LoVo (cell line): ENCODE measurements at places on chromosomes 7 and 10.

- no peak for DNase-seq
These were observed 126.3 kb upstream of the NANOS1 start for GRCh38 chr10:118903251-118903650.

DNA sequence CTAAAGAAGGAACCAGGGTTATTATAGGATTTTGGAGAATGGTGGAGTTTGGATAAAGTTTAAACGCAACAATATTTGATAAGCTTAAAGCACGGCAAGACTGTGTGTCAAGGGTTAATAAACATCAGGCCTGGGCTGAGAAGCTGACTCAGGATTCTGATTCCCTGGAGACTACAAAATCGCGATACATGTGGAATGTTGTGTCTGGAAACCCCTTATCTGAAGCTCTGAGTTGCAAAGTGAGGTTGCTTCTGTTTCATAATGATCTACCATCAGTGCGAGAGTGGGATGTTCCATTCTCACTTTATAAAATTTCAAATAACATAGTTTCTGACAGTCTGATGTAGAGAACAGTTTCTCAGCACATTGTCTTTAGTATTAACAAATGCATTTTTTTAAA, 7.8 kb downstream of the C1GALT1 start:
- no peak for DNase-seq

DNA sequence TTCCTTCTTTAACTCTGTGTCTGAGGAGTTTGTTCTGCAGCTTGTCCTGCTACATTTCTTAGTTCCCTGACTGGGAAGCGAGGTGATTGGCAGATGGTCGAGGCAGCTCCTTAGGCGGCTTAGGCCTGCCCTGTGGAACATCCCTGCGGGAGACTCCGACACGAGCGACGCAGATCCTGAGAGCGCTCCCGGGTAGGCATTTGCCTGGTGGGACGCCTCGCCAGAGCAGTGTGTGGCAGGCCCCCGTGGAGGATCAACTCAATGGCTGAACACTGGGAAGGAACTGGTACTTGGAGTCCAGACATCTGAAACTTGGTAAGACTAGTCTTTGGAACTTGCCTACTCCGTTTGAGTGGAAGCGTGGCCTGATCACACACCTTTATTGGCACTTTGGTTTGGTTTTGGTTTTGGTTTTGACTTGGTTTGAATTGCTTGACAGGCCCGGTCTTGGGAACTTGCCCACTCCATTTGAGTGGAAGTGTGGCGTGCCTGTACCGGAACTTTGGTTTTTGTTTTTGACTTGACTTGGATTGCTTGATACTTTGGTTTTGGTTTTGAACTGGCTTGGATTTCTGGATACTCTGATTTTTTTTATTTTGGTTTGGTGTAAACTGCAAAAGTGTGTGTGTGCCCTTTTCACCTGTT, 42.6 kb downstream of the MAP3K8 start:
- DNase-seq, result no peak

- peak; percentile 18 for DNase-seq
These were observed 9.9 kb upstream of the ZNF212 start for GRCh38 chr7:149229526-149229925.

DNA sequence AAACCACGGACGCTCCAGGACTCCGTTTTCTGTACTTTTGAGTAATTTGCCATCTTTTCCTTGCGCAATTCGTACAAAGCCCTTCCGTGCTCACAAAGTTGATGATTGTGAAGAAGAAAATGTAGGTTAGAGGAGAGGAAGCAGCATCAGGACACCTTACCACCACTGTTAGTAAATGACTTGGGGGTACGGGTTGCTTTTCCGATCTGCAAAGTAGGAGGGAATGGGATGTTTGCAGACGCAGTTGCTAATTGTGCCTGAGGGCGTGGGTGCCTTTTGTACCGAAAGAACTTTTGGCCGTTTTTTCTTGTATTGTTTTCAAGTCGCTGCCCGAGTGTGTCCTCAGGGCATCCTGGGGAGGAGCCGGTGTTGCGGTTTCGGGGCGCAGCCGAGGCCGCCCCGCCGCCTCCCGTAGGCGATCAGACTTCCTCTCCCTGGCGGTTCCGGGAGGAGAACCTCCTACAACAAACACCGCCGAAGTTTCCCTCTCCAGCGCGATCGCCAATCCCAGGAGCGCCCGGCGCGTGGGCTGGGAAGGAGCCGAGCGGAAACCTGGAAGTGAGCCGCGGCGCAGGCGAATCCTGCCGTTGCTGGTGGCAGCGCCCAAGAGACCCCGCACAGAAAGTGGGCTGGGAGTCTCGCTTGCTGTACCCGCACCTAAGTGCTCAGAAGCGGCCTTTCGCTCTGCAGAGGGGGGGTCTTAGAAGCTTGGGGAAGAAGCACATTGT, 1.0 kb downstream of the PRR15 start:
- peak; percentile 85 for DNase-seq

GRCh38 chr10:123522702-123523312, 143.3 kb upstream of the GPR26 start:
- no peak for DNase-seq

DNA sequence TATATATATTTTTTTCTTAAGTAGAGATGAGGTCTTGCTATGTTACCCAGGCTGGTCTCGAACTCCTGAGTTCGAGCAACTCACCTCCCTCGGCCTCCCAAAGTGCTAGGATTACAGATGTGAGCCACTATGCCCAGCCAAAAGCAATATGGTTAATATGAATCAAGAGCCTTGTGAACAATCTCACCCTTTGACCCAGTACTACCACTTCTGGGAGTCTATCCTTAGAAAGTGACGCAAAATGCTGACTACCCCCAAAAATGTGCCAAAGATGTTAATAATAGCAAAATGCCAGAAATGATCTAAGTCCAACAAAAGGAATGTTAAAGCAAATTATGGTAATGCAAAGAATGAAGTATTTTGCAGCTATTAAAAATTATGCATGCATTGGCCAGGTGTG, 44.3 kb downstream of the HOXA1 start:
- no peak for DNase-seq

GRCh38 chr7:110131344-110131743, 959.6 kb upstream of the LRRN3 start:
- DNase-seq, result no peak

DNA sequence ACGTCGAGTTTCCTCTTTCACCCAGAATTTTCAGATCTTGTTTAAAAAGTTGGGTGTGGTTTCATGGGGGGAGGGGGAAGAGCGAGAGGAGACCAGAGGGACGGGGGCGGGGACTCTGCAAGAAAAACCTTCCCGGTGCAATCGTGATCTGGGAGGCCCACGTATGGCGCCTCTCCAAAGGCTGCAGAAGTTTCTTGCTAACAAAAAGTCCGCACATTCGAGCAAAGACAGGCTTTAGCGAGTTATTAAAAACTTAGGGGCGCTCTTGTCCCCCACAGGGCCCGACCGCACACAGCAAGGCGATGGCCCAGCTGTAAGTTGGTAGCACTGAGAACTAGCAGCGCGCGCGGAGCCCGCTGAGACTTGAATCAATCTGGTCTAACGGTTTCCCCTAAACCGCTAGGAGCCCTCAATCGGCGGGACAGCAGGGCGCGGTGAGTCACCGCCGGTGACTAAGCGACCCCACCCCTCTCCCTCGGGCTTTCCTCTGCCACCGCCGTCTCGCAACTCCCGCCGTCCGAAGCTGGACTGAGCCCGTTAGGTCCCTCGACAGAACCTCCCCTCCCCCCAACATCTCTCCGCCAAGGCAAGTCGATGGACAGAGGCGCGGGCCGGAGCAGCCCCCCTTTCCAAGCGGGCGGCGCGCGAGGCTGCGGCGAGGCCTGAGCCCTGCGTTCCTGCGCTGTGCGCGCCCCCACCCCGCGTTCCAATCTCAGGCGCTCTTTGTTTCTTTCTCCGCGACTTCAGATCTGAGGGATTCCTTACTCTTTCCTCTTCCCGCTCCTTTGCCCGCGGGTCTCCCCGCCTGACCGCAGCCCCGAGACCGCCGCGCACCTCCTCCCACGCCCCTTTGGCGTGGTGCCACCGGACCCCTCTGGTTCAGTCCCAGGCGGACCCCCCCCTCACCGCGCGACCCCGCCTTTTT, at the start of gene VIM:
Gene VIM (plus strand): TSS at position 151 of the 925 bp plus-strand sequence. CDS start 1,182 bp downstream, outside the sequence.
- peak; percentile 86 for DNase-seq

DNA sequence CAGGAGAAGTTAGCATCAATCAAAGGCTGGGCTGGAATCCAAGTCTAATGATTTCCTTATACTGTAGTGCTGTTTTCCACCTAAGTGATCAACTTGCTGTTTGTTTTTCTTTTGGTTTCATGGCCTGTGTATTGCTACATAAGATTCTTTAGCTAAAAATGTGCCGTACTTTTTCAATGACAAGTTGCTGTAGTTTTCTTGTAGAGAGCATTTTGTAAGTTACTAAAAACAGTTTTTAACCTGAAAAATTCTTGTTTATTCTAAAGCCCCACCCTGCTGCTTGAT, 1.3 kb downstream of the HELLS start:
- DNase-seq, result no peak

GRCh38 chr10:102996876-102997275, 78.8 kb downstream of the CNNM2 start:
- DNase-seq, result no peak

GRCh38 chr10:8056378-8056777, 1.9 kb downstream of the GATA3 start:
- no peak for DNase-seq

DNA sequence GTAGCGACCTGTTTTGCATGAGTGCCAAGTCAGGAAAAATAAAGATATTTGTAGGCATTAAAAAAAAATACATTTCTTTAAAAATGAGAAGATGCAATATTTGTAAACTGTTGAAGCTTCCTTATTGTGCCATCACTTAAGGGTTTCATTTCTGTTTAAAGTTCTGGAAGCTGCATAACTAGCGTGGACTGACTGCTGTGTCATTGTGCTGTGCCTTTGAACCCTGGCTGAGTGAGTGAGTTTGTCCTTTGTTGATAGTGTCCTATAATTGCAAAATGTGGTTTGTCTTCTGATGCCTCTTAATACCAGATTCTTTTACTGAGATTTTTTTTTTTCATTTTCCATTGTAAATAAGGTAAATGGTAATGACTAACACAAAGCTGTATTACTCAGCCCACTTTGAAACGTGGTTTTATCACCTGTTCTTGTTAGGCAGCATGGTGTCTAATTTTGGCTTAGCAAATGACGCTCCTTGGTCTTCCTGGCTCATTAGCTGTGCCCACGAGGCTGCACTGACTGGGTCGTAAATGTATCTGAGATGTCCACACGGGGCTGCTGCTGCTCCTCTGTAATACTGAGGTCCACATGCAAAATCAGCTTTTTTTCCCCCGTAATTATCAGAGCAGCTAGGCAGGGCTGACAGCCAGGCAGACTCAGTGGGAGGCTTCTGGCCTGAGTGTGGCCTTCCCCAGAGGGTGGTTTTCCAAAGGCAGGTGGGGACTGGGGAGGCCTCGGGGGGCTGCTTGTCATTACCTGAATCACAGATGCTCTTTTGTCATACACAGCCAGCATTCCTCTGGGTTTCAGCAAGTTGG, 14.8 kb downstream of the ZSCAN25 start:
- peak; percentile 28 for DNase-seq

GRCh38 chr7:130492523-130493274, 814 bp downstream of the MEST start:
- DNase-seq, result no peak

DNA sequence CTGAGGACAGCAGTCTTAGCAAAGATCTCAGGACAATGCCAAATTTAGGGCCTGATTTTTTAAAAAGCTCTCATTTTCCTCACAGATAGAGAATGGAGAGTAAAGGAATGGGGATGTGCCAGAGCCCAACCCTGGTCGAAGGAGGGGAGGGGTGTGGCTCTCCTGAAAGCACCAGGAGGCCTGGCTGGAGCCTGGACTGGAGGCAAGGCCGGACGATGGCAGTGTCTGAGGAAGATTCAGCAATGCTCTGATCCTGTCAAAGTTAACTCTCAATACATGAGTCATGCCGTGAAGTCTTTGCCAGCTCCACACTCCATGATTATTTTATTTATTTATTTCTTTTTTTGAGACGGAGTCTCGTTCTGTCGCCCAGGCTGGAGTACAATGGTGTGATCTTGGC, 108.3 kb downstream of the UPF2 start:
- no peak for DNase-seq

- peak; percentile 44 for DNase-seq
These were observed 552 bp downstream of the IL15RA start for GRCh38 chr10:5976512-5977470.

DNA sequence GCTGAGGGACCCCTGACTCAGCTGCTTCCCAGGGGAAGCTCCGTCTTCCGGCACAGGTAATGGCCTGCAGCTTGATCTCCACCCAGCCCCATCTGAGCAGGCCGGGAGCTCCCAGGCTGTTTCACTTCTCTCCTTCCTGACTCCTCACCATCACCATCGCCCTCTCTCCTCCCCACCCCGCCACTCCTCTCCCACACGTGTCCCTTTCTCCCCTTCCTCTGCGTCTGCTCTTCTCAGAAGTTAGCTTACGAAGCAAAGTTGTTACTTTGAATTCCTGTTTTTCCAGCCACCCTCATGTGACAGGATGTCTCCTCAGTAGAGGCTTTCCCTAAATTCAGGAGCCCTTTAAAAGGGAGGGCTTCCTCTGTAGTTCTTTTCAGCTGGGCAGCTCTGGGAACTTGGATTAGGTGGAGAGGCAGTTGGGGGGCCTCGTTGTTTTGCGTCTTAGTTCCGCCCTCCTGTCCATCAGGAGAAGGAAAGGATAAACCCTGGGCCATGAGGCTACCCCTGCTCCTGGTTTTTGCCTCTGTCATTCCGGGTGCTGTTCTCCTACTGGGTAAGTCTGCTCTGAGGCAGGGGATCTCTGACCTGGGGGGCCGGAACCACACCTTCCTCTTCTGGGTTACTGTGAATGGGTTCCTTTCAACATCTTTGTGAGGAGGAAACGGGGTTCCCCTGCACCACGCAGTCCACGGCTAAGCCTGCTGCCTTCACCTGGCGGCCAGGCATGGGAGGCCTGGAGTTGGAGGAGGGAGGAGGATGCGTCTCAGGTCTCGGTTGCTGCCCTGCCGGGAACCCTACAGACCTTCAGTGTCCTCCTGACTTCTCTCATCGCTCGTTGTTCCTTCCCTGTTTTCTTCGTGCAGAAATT, at the start of gene MRC1:
Gene MRC1 (plus strand): TSS at position 378 of the 871 bp plus-strand sequence. CDS start 118 bp downstream, at position 496.
- DNase-seq, result no peak

DNA sequence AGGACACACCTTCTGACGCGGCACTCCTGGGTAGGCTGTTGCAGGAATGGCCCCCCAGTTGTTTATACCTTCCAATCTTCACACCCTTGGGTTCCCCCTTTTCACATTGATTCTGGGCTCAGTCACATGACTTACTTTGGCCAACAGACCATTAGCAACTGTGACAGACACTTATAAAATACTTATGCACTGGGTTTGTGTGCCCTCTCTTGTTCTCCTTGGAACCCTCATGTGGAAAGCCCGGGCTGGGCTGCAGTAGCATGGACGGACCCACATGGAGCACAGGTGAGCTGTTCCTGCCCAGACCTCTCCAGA, 69.0 kb downstream of the ATXN7L1 start:
- DNase-seq, result no peak

DNA sequence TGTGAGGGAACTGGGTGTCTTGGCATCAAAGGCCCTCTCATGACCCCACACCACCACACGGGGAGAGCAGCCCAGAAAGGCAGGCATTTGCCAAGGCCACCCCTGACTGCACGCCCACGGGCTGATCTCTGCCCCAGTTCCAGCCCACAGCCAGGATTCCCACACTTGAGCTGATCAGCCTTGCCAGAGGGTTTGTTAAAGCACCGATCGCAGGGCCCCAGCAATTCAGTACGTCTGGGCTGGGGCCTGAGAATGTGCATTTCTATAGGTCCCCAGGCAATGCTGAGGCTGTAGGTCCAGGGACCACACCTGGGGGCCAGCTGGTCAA, 103.9 kb downstream of the TNS3 start:
- no peak for DNase-seq

GRCh38 chr10:77251297-77252013, 386.2 kb downstream of the KCNMA1 start:
- DNase-seq, result peak; percentile 8
